ENCODE measurements at places on chromosomes 11 and 22.

DNA sequence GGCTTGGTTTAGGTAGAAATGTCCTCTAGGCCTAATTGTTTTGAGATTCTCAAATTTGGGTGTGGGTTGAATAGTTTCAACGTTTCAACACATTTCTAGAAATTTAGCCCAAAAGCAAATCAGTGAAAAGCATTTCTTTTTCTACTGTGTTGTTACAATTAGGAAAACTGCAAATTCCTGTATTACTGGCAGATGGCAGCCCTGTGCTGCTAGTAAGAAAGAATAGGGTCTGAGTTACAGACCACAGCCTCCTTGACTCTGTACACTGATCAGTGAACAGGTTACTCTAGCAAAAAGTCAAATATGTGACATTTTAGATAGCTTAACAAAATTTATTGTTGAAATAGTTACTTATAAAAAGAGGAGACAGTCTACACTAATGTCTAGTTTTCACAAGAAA is 703.0 kb downstream of the JRKL start:
- DNase-seq = no peak

- DNase-seq = no peak
Measured at GRCh38 chr11:45924927-45925326, 2.5 kb downstream of the LARGE2 start.

DNA sequence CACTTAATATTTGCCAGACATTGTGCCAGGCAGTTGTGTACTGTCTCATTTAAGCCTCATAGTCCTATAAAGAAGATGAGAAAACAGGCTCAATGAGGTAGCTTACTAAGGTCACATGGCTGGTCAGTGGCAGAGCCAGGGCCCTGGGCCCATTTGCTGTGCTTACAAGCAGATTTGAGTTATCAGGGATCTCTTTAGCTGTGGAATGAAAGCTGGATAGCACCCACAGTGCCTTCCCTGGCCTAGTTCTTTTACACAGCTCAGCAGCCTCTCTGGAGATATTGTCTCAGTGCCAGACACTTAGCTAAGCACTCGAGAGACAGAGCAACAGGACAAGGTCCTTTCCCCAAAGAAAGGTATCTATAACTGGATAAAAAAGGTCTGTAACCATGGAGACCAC is 6.1 kb downstream of the TMEM86A start:
- no peak for DNase-seq

- DNase-seq = no peak
Measured at GRCh38 chr11:14089690-14090462, 127.4 kb downstream of the SPON1 start.

- DNase-seq = no peak
Measured at GRCh38 chr22:48488149-48488551, 1339.5 kb downstream of the BRD1 start.

- no peak for DNase-seq
Measured at GRCh38 chr11:62627713-62628112, 5.9 kb upstream of the B3GAT3 start.

GRCh38 chr22:22431271-22432220 is 77.0 kb downstream of the ZNF280B start:
- DNase-seq = peak; percentile 15

DNA sequence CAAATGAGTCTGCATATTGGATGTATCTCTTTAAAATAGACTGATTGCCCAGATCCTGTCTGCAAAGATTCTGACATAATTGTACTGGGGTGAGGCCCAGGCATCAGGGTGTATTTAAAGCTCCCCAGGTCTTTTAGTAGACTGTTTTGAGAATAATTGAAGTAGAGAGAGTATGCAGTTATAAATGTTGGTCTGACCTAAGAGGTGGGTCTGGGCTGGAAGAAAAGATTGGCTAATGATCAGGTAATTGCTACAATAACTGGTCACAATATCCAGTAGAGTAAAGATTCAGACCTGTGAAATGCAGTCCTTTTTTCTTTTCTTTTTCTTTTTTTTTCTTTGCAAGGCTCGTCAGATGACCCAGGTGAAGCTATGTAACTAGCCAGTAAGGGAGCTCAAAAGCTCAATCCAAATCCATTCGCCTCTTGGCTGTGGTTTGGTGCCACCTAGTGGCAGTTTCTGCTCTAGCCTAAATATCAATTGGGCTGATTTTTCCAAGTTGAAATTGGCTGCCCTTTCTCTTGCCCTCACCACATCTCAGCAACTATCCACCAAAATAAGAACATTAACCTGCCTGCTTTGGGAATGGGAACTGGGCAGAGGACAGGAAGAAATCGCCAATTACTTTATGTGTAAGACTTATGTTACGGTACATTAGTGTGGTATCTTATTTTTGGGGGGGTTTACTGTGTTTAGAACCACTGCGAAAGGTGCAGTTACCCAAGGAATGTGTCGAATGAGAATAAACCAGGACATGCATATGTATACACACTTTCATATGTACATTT is 45.9 kb downstream of the ZNF143 start:
- peak; percentile 49 for DNase-seq

DNA sequence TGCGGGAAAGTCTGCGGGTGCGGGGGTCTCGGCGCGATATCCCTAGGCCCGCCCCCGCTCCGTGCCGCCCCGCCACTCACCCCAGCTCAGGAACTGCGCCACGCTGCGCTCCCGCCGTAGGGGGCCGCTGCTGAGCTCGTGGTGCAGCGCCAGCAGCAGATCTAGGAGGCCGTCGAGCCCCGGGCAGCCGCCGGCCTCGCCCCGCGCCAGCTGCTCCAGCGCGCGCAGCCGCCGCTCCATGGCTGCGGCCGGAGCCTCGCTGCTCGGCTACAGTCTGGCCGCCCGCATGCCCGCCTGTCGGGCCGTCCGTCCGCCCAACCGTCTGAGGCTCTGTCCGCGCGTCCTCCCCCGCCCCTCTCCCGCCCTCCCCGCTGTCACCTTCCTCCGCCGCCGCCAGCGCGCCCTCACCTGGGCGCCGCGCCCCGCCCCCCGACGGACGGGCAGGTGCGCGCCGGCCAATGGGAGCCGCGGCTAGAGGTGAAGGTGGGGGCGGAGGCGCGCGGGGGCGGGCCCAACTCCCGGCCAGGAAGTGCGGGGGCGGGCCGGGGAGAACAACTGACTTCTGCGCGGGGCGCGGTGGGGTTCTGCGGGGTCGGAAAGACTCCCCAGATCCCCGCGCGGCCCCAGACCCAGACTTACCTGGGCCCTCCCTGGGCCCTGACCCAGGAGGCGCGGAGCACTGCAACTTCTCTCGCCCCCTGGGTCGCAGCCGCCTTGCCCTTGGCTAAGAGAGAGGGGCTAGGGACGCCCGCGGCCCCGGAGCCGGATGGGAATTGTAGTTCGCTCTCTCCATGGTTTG is at the start of gene CDC42BPG:
Gene CDC42BPG (minus strand): TSS at position 324 of the 799 bp plus-strand sequence. CDS start 84 bp downstream, at position 240.
- DNase-seq = no peak

All from activated CD4-positive, alpha-beta T cell treated with anti-CD3 and anti-CD28 coated beads, Interleukin-2, amount 50 U/mL, for 24 hours (primary cell).